Cortex of kidney (tissue), 1 donor: ENCODE measurements at places on chromosomes 1 and 21.

DNA sequence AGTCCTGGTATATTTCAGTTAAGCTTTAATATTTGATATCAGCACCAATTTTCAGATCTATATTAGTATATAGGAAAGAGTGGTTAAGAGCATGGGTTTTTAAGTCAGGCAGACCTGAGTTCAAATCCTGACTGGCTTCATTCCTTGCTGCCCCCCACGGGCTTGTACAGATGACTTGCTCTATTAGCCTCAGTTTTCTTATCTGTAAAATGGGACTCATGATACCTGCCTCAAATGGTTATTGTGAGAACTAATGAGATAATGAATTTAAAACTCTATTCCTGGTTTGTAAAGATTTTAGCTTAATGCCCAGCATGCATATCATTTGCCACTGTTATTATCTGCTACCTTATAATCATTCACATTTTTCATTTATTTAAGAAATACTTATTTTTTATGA is 264.5 kb downstream of the RPS6KC1 start:
- DNase-seq, result no peak

DNA sequence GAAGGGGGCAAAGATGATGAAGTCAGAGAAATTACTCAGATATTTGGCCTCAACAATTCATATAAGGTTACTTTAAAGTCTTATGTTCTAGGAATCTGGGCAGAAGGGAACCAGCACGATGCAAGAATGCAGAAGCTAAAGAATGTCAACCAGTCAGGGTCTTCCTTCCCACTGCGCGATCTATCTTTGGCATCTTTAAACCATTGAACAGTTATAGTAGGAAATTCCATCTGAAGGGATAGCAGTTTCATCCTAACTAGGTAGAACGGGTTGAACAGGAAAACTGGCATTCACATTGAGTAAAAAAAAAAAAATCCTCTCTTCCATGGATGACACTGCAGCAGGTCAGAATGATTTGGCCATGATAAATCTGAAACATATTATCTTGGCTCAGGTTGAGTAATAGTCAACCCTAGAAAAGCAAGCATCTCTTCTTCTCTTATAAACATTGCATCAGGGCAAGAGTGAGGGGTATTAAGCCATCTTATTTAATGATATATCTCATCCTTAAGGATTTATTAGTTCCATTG is 6.3 kb downstream of the CRCT1 start:
- DNase-seq, result no peak

GRCh38 chr1:86416343-86416742 is 7.6 kb upstream of the CLCA2 start:
- DNase-seq, result no peak

DNA sequence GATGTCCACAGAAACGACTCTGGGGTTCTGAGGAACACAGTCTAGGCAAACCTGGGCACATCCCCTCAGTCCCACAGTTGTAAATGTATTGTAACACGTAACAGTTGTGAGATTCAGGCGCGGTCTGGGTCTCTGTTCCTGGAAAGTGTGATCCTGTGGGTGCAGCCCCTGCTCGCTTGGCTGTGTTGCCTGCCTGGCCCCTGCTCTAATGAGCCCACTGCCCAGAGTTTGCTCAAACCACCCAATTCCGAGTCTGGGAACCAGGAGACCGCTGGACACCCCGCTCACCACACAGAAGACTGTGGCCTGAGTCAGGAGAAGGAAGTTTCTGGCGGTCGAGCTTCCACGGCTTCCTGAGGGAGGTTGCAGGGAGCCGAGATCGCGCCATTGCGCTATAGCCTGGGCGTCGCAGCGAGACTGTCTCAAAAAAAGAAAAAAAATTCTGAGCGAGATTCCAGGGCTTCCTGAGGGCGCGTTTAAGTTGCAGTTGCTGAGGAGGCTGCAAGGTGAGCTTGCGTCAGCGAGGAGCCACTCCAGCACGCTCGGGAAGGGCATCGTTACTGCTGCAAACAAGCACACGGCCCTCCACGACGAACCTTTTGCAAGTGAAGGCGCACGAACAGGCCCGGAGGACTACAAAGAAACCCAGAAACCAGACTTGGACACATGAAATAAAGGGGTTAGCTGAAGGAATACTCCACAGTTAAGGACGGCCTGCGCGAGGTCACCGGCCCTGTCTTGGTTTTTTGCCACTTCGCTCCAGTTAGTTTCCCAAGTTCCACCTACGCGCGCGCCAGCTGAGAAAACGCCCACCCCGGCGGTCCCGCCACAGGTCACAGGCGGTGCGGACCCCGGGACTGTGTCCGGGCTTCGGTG is 1.1 kb downstream of the C21orf58 start:
- DNase-seq, result no peak

DNA sequence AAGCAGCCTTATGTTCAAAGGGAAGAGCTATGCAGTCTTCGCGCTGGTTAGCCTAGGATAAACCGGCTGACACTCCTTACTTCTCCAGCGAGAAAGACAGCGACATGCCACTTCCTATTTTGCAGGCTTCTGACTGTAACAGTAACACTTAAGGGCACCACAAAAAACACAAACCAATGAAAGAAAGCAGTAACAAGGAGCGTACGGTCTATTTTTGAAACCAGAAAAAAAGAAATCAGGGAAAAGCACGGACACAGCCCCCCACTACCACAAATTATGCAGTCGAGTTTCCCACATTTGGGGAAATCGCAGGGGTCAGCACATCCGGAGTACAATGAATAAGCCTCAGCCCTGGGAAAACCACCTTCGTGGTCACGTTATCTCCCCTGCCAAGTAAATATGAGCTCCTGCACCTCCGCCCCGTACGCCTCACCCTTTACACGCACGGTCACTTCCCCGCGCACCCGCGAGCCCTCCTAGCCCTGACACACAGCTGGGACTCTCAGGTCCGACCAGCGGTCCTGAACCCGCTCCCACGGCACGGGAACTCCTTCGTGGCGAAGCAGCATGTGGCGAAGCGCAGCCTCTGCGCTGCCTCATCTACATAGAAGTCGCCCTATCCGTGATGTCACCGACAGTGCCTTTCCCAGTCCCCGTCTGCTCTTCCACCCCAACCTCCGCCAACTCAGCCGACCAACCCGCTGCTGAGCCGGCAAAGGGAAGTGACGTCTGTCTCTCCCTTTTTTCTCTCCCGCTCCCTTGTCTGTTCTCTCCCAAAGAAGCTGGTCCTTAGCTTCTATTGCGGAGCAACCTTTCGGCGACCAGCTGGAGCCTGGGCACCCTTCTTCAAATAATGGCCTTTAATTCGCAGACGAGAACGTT is 40.9 kb upstream of the PPIAL4F start:
- no peak for DNase-seq

- DNase-seq, result no peak
Measured at GRCh38 chr1:106608841-106609240, 447.6 kb upstream of the PRMT6 start.
